DMS53 (cell line): ENCODE measurements at places on chromosomes 13 and 19.

GRCh38 chr13:59094181-59094580, 1069.5 kb downstream of the DIAPH3 start:
- no peak for DNase-seq

GRCh38 chr13:30997697-30998096, 65.2 kb downstream of the TEX26 start:
- DNase-seq: no peak

GRCh38 chr13:97875218-97875617, 78.3 kb upstream of the IPO5 start:
- DNase-seq: no peak

- DNase-seq: no peak
These were observed 53.0 kb downstream of the LRCH1 start for GRCh38 chr13:46605825-46606554.

DNA sequence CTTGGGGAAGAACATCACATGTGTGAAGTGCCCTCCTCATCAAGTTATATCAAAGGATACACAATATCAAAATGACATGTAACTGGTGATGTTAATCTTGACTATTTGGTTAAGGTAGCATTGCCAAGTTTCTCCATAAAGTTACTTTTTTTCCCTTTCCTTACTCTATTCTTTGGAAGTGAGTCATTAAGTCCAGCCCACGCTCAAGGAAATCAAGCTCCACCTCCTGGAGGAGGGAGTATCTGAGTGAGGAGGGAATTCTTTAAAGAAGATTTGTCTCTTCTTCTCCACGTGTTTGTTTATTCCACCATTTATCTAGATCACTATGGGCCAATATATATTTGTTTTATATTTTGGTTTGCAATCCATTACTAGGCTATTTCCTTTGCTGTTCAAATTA, 33.6 kb upstream of the FNDC3A start:
- DNase-seq: no peak

DNA sequence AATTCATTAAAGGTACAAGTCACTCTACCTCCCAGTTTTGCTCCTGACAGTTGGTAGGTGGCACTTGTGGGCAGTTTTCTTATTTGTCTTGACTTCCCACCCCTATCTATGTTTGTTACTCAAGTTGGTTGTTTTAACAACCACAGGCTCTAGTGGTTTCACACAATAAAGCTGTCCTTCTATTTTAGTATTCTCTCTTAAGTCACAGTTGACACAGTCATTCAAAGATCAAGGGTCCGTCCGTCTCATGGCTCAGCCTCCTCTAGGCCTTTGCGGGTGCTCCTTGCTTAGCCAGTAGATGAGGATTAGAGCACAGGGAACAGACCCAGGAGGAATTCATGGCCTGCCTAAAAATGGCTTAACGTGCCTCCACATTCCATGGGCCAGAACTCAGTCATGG, 573.7 kb downstream of the IRS2 start:
- DNase-seq: no peak

- no peak for DNase-seq
These were observed 15.6 kb downstream of the CEACAM3 start for GRCh38 chr19:41811981-41812380.

- no peak for DNase-seq
These were observed 244.6 kb upstream of the SPRY2 start for GRCh38 chr13:80585531-80585930.

GRCh38 chr19:2629491-2630351, 72.8 kb downstream of the GNG7 start:
- DNase-seq: no peak

DNA sequence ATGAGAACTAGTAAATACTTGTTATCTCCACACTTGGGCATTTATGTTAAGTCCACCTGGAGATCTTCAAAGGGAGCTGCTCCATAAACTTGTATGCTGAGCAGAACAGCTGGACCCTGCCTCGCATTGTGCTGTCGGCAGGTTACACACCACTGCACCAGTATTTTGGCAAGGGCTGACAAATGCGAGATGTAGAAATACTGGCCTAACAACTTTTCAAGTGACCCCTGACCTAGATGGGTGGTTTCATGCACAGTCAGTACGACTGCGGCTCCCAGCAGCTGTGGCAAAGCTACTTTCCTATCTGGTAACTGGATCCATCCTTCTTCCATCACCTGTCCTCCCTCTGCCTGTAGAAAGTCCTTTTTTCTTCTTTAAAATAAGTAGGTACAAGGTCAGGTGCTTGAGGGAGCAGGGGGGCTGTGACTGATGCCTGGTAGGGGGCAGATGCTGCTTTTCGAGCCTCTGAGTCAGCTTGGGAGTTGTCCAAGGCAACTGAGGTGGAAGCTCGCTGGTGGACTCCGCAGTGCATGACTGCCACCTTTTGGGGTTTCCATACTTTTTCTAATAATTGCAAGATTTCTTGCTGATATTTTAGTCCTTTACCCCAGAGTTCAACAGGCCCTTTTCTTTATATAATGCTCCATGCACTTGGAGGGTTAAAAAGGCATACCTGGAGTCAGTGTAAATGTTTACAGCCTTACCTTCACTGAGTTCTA, 86.8 kb downstream of the SLC25A15 start:
- peak; percentile 70 for DNase-seq

DNA sequence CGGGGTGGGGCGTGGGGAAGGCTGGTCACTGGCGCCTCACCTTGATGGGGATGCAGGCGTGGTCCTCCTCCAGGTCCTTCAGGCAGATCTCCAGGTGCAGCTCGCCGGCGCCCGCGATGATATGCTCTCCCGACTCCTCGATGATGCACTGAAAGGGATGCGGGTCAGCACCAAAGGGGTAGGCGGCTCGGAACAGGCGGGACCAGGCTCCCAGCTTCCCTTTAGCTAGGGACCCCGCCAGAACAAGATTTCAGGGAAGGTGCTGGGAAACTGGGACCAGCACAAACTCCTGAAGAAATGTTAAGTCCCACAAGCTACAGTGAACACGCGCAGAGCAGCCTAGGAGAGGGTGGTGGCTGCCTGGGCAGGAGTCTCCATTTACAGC, 6.0 kb downstream of the EEF2 start:
- DNase-seq: peak; percentile 37

DNA sequence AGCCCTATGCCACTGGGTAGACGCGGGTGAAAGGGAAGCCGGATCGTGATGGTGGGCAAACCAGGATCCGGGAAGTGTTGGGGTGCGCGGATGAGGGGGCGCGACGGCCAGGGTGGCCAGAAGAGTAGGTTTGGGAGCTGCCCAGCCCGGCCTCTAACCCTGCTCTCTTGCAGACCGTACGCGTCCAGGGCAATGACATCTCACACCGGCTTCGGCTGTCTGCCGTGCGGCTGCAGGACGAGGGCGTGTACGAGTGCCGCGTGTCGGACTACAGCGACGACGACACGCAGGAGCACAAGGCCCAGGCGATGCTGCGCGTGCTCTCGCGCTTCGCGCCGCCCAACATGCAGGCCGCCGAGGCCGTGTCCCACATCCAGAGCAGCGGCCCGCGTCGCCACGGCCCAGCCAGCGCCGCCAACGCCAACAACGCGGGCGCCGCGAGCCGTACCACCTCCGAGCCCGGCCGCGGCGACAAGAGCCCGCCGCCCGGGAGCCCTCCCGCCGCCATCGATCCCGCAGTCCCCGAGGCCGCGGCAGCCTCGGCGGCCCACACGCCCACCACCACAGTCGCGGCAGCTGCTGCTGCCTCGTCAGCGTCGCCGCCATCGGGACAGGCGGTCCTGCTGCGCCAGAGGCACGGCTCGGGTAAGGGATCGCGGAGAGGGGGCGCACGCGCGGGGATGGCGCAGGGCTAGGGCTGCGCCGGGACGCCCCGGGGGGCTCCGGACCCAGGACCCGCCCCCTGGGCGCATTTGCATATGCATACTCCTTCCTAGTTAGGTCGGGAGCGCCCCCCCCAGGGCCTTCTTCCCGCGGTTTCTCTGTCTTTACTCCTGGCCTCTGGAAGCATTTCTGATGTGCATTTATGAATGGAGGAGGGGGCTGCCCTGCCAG, 4.1 kb downstream of the VSTM2B start:
- no peak for DNase-seq

DNA sequence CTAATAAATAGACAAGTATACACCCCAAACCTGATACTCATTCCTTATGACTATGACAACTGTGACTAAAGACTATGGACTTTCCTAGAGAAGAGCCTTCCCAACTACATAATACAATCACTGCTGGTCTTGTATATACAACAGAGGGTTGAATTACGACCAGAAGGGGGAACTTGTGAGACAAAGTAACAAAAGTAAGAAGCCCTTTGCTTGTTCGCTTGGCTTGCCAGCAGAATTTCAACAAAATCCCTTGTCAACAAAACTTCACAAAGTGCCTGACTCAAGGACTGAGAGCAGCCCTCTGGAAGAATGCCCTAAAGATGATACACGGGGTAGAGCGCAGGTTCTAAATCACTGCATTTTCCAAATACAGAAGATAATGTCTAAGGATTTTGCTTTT, 99.4 kb downstream of the WASF3 start:
- DNase-seq: no peak

DNA sequence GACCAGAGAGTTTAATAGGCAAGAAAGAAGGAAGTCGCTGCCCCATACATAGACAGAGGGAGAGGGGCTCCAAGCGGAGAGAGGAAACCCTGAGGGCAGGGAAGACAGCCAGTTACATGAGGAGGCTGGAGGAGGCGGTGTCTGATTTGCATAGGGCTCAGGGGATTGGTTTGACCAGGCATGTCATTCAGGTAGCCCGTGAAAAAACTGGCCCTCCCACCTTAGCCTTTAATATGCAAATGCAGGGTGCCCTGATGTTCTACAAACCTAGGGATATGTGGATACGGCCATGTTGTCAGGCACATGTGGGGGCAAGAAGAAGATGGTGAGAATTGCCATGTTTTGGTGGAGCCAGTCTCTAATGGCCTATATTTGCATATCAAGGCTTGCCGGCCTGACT, 1461.6 kb downstream of the PCDH9 start:
- DNase-seq: no peak

- peak; percentile 93 for DNase-seq
These were observed 5.0 kb downstream of the FFAR1 start for GRCh38 chr19:35352448-35353304.

DNA sequence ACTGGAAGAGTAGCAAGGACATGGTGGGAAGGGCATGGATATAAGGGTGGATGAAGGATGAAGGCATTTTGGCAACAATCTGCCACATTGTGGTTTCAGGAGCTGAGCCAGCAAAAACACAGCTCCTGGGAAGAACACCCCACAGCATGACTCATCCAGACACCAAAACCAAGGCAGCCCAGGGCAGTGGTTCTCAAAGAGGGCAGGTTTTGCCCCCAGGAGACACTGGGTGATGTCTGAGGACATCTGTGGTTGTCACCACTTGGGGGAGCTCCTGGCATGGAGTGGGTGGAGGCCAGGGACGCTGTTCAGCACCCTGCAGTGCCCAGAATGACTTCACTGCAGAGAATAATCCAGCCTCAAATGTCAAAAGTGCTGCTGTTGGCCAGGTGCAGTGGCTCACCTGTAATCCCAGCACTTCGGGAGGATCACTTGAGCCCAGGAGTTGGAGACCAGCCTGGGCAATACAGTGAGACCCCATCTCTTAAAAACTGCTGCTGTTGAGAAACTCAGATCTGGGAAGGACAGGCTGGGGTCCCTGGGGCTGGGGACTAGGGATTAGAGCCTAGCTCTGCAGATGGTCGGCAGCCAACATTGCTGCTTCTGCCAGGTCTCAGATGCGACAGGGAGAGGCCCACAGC, 16.1 kb downstream of the ZFR2 start:
- DNase-seq: peak; percentile 76

- no peak for DNase-seq
These were observed 7.2 kb upstream of the SAE1 start for GRCh38 chr19:47123406-47123805.

DNA sequence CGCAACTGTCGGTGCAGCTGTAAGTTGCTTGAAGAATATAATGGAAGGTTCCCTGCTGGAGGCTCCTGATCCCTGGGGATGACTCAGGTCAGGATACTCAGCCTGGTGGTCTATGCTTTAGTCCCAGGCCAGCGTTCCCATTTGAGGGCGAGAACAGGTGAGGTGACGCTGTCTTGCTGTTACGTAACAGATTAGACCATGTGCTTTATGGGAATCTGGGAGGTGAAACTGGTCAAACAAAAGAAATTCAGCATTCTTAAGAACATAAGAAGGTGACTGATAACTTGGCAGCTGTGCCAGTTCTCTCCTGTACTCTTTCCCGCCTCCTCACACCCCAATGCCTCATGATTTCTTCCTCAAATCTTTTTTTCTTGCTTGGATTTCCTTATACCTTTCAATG, at the start of gene CXCL17:
Gene CXCL17, minus strand, starts transcription at position 114 of the 400 bp plus-strand sequence. CDS start 114 bp downstream, outside the sequence.
- DNase-seq: no peak

- DNase-seq: no peak
These were observed 1644.1 kb downstream of the SLITRK5 start for GRCh38 chr13:89315287-89315686.

DNA sequence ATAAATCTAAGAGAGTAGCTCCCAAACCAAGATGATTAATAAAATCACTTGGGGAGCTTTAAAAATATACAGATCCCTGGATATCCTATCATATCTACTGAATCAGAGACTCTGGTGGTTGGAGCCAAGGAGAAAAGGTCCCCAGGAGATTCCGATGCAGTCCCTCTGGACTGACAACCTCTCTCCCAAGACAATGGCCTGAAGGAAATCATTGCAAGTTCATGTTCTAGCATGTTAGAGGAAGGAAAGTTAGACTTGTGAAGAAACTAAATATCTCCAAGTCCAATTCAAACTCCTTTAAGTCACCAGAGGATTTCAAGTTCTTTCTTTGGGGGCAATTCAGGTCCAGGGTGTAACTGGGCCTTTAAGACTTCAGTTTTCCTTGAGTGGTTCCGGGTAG, 84.7 kb upstream of the MEDAG start:
- no peak for DNase-seq

DNA sequence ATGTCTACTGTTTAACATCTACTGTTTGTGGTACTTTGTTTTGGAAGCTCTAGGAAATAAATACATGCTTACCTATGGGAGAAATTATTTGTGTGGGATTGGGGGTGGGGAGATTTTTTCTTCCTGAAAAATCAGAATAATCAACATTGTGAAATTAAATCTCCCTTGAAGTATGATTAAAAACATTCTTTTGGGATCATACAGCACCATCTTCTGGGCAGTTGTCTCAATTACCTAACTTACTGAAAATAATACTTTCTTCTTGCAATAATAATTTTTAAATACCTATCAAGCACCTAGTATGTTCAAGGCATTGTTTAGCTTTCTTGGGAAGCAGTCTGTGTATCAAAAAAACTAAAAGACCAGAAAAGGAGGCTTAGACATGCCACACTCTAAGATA, 576.5 kb upstream of the ARGLU1 start:
- peak; percentile 2 for DNase-seq
